Right lobe of liver (tissue), 6 donors: ENCODE measurements at places on chromosomes 4 and X. TPM values are rescaled to one million over a fixed set of nuclear protein-coding genes. Genes with fewer than 3 reads are reported as not detected.
A peak's percentile ranks its signal among the peaks of the same experiment; 100 is the strongest.

- no peak for DNase-seq
These were observed 868.3 kb downstream of the RAB28 start for GRCh38 chr4:12615822-12616221.

- DNase-seq, result no peak
These were observed 55.2 kb upstream of the SLIT2 start for GRCh38 chr4:20196476-20196875.

DNA sequence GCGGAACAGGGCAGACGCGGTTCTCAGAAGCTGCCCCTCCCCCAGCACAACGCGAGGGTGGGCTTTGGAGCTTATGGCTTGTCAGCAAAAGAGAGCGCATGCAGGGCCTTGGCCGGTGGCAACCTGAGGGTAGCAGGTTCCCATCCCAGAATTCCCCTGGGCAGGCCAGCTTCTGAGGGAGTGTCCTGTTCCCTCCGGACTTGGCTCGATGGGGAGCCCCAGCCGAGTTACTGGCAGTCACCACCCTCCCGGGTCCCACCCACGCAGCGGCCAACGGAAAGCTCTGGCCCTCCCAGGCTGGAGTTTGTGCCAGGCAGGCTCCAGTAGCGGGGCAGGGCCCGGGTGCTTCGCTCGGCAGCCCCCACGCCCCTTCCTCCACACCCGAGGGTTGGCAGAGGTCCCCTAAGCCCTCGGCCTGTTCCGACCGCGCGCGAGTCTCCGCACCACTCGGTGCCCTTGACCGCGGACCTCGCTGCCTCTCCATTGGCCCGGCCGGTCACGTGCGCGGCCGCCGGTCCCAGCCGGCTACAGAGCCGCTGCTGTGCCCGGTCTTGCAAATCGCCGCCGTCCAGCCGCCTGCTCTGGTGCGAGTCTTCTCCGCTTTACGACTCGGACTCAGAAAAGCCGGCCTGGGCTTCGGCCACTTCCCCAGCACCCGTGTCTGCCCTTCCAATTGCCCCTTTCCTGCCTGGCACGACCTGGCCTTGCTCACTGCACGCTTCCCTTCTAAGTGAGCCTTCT, 20.9 kb upstream of the MTM1 start:
- DNase-seq, result peak; percentile 90

TMEM35A gene
- not detected for total RNA-seq
